Glomerular endothelial cell (primary cell): ENCODE measurements at places on chromosomes 3 and 15. TPM values are rescaled to one million over a fixed set of nuclear protein-coding genes. Genes with fewer than 3 reads are reported as not detected.

The PRR23B gene
- not detected in 2 replicates for total RNA-seq

The PLSCR2 gene
- total RNA-seq: not detected in 2 replicates

The ZNF502 gene
- total RNA-seq: 2.6 and 3.2 TPM in 2 replicates

The GPD1L gene
- total RNA-seq: 8.3 and 9.2 TPM in 2 replicates

DNA sequence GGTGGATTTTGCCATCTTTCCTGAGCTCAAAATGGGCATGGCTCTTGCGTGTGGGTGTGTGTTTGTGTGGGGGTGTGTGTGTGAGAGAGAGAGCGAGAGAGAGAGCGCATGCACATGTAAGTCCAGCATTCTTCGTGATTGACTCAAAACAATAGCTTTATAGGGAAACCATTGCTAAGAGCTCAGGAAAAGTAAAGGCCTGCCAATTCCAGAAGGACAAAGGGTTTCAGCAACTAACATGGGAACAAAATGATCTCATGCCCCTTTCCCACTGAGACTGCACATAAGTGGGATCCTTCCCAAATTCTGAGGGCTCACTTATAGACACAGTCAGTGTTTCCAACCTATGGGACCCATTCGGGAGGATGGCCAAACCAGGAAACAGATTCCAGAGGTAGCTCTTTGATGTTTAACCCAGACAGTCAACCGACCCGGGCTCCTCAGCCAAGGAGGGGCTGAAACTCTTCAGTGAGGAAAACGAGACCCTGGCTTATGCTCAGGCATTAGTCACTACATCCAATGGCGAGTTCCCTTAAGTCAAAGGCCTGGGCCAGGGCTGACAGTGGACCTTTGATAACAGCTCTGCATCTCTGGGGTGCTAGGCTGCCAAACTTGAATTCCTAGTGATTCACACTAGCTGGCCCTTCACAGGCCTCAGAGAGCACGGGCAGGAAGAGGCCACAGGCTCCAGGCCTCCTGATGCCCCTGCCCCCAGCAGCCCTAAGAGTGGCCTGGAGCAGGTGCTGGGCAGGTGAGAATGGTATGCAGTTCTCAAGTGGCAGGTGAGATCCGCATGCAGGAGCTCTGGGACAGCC lies 305.0 kb upstream of the C2CD4B start:
- no peak for DNase-seq

- no peak for DNase-seq
Observed at GRCh38 chr3:196227629-196228493, 11.5 kb downstream of the SLC51A start.

- DNase-seq: no peak
Observed at GRCh38 chr3:127606981-127607595, 8.9 kb downstream of the MCM2 start.

GRCh38 chr15:78316283-78317083 lies 17.1 kb upstream of the SKIC8 start:
- no peak for DNase-seq

DNA sequence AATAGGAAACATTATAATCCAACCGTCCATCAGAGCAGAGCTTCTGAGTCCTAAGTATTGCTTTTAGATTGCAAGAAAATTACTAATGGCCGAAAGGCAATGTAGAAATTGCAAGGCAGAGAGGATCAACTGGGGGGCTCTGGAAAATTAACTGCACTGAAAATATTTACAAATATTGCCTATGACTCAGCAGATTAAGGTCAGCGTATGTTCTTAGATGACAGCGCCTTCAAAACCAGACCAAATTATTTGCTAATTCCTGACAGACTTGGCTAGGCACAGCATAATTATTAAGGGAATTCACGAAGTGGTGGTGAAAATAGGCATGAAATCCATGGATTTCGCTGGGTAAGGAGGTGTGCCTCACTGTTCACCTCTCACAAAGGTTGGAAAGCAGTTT lies 947.7 kb downstream of the TUSC7 start:
- DNase-seq: no peak

DNA sequence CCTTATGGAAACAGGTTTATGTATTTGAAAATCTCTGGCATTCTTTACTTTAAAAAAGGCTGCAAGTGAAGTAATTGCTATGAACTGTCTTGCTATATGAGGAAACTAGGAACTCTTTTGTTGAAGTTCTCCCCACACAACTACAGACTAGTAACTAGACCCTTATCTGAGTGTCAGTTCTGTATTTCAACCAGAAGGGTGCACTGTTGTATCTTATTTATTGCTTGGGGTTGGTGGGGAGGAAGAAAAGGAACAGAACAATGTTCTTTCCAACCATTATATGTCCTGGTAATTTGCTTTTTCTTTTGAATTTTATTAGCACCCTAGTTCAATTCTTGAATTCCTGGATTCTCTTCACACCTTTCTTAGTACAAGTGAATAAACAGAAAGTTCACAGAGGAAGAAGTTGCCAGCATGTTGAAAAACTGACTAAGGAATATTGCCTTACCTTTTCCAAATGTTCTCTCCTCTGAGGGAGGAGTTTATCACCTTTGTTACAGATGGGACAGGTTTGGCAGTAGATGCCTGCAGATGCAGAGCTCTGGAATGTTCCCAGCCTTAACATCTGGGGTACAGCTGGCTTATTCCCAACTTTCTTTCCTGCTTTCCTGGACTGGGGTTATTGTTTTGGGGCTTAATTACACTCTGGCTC lies 162.4 kb upstream of the CFAP20DC start:
- no peak for DNase-seq

DNA sequence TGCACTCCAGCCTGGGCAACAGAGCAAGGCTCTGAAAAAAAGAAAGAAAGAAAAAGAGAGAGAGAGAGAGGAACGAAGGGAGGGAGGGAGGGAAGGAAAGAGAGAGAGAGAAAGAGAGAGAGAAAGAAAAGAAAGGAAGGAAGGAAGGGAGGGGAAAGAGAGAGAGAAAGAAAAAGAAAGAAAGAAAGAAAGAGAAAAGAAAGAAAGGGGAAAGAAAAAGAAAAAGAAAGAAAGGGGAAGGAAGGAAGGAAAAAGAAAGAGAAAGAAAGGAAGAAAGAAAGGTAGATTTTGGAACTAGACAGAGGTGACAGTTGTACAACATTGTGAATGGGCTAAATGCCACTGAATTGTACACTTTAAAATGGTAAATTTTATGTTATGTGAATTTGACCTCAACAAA lies 5.3 kb upstream of the SRGAP3 start:
- DNase-seq: no peak
